AG04449 (cell line): ENCODE measurements at places on chromosomes 1 and 21.
A peak's percentile ranks its signal among the peaks of the same experiment; 100 is the strongest.

DNA sequence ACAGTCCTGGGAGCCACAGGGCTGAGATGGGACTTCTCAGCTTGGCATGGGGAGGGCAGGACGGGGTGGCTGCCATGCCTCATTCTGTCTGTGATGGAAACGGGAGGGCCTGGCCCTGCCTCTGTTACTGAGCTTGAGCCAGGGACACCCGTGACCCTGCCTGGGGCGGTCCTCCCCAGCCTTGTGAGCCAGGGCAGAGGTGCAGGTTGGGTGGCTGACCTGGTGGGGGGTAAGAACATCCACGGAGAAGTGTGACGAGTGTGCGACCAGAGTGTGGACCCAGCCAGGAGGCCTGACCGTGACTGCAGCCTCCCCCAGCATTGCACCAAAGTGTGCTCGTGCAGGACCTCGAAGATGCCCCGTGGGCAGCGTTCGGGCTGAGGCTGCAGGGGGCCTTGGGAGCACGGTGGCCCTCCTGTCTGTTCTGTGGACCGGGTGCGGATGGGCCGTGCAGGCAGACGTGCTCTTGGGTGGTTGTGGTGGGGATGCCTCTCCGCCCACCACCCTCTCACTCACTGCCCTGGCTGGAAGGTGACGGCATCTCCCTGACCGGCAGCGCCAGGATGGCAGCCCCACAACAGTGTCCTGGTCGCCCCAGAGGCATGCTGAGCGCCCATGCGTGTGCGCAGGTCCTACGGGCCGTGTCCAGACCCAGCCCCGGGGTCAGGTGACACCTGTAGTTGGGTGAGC lies 45.4 kb downstream of the SKI start:
- DNase-seq = no peak

GRCh38 chr1:30605441-30605920 lies 117.9 kb downstream of the MATN1 start:
- DNase-seq = no peak

- no peak for DNase-seq
Measured at GRCh38 chr1:28449904-28450303, 55.9 kb upstream of the RCC1 start.

DNA sequence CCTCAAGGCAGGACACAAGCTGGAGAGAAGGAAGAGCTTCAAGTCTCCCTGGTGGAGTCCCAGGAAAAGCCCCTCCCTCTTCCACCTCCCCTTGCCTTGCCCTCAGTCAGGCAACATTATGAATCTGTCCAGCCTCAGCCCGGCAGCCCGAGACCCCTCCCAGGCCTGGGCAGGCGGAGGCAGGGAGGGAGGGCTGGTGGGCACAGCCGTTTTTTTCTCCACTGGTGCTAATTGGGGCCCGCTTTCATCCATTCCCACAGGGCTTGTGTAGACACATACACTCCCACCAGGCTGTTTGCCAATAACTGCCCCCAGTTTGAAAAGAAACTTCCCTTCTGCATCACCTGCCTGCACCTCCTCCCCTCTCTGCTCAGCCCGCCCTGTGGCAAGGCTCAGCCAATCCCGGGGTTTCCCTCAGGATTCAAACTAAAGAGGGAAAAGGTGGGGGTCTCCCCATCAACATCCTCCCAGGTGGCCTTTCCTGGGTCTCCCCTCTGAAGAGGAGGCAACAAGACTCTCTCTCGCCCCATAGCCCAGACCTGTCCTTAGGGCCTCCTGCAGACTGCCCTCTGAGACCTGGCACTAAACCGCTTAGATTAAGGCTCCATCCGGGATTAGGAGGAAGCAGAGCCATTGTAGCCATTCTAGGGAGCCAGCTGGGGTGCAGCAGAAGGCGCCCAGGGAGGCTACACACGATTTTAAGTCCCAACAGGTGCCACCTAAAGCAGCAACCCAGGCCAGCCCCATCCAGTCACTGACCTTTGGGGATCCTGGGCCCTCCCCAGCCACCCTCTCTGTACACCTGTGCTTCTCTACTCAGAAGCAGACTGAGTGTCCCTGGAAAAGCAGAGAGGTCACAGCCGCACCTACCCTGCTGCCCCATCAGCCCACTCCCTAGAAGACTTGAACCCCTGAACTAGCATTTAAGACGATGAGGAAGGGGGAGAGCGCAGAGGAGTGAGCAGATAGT lies 3.5 kb downstream of the IGSF9 start:
- DNase-seq = no peak

DNA sequence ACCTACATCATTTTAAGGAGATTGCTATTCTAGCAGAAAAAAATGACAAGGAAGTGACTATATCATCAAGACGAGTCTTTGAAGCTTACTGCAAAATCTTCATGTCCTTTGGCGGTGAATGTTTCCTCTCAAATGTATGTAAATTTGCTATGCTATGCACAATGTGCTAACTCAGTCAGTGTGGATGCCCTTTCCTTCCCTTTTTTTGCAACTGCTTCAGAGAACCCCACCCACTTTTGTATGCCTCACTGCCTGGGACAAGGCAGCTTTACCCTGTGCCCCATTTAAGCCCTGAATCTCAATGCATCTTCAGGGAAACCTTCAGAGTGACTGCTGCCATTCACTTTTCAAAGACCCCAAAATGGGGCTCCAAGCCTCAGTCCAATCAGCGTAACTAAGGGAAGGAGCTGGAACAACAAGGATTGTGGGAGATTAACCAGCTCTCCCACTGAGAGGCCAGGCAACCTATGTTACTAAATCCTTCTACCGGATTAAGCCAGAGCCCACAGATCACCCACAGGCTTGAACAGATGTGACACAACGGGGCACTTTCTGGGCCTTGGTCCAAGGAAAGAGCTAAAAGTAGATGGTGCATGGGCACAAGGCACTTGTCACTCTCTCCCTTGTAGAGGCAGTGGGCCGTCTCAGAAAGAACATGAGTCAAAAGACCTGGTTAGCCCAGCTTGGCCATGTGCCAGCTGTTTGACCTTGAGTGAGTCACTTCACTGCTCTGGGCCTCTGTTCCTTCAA lies 154.4 kb downstream of the PLPP3 start:
- DNase-seq = no peak

DNA sequence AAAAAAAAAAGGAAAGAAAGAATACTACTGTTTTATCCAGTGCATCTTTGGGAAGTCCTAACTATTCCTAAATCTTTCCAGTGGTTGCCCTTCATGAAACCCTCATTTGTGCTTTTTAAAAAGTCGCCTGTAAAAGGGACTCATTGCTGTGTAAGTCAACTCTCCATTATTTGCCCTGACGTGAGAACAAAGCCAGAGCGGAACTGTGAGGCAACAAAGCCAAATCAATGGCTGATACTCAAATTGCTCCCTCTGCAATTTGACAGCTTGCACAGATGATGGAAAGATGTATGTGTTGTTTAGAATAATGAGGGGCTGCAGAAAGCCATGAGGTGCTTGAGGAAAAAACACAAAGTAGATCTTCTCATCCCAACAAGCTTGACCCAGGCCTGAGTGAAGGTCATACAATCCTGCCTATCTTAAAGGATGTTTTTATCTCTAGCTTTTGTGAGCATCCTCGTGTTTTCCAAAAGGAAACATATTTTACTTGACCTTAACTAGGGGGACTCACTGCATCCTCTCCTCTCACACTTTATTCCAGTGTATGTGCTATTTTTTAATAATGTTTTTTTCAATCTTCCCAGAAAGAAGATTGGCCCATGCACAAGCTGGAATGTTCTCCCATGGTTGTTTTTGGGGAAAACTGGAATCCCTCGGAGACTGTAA lies 33.4 kb downstream of the SMYD2 start:
- no peak for DNase-seq

DNA sequence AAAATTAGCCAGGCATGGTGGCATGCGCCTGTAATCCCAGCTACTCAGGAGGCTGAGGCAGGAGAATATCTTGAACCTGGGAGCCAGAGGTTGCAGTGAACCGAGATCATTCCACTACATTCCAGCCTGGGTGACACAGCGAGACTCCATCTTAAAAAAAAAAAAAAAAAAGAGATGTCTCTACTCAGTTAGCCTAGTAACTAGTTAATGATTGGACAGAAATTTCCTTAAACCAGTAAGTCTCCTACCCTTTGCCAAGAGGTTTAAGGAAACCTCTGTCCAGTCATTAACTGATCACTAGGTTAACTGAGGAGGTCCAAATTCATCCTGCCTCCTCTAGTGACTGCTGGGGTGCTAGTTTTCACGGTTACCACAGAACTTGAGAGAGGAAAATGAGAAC lies 143.9 kb upstream of the UBE2U start:
- DNase-seq = no peak

GRCh38 chr1:155188268-155188667 lies 14.6 kb downstream of the TRIM46 start:
- DNase-seq = no peak

DNA sequence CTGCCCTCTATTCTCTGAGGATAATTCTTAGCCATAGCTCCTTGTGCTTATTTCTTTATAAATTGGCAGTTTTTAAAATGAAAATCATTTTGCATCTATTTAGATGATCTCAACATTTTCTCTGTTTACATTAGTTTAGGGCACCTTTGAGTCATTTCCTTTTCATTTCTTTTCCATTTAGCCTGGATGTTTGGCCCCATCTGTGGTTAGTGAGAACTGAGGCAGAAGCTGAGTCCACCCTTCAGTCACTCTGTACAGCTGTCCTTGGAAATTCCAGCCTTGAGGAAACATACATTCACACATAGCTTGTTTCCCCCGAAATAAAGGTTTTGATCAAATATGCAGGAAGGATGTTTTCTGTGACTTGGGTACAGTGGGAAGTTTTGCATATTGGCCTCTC lies 123.7 kb downstream of the NTNG1 start:
- DNase-seq = no peak

DNA sequence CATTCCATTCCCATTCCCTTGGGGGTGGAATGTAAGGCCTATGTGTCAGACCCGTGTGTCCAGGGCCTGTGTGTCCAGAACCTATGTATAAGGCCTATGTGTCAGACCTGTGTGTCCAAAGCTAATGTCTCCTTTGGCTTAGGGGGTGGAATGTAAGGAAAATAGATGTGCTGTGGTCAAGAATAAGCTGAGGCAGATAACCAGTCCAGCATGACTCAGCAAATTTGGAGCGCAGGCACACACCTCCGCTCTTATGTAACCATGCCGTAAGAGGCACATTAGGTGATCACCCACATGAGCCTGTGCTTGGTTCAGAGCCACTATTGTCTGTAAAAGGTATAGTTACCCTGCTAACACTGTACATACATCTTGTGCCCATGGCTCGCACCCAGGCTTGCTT lies 150.8 kb upstream of the SGIP1 start:
- DNase-seq = no peak

- no peak for DNase-seq
Measured at GRCh38 chr1:87796471-87796901, 467.8 kb downstream of the LMO4 start.

DNA sequence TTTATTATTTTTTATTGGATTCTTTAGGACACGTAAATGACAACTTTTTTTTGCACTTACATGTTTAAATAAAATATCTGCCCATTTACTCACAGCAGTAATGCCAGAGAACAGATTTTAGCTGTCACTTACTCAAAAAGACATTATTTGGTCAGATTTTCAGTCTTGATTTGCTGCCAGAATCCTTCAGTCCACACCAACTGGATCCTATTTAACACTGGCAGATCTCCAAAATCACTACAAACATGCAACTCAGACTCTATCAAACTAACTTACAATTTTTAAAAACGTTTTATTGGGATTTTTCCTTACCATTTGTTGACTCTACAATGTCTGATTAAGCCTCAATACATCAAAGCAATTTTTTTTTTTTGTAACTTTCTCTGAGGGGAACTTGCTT lies 11.1 kb downstream of the ATP6V1G3 start:
- peak; percentile 47 for DNase-seq

GRCh38 chr1:115873184-115873583 lies 32.3 kb upstream of the NHLH2 start:
- no peak for DNase-seq

- no peak for DNase-seq
Measured at GRCh38 chr1:193415256-193415655, 228.8 kb upstream of the B3GALT2 start.

DNA sequence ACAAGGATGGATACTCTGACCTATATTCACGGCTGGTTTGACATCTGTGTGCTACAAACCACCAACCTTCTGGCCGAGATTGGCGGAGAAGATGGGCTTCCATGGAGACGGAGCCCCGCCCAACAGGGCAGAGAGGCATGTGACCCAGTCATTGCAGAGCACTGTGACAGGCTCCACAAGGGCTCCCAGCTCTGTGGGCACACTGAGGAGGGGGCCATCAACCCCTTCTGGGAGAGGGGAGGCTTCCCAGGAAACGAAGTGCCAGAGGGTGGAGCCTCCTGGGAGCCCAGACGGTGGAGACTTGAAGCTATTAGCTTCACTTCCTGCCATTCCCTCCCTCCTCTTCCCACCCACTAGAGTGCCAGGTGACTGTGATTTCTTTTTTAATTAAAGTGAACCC lies 71.6 kb upstream of the IFFO2 start:
- DNase-seq = no peak

GRCh38 chr1:52328615-52329014 lies 37.4 kb downstream of the CC2D1B start:
- DNase-seq = no peak

GRCh38 chr1:152162792-152163463 lies 3.9 kb upstream of the RPTN start:
- peak; percentile 76 for DNase-seq

DNA sequence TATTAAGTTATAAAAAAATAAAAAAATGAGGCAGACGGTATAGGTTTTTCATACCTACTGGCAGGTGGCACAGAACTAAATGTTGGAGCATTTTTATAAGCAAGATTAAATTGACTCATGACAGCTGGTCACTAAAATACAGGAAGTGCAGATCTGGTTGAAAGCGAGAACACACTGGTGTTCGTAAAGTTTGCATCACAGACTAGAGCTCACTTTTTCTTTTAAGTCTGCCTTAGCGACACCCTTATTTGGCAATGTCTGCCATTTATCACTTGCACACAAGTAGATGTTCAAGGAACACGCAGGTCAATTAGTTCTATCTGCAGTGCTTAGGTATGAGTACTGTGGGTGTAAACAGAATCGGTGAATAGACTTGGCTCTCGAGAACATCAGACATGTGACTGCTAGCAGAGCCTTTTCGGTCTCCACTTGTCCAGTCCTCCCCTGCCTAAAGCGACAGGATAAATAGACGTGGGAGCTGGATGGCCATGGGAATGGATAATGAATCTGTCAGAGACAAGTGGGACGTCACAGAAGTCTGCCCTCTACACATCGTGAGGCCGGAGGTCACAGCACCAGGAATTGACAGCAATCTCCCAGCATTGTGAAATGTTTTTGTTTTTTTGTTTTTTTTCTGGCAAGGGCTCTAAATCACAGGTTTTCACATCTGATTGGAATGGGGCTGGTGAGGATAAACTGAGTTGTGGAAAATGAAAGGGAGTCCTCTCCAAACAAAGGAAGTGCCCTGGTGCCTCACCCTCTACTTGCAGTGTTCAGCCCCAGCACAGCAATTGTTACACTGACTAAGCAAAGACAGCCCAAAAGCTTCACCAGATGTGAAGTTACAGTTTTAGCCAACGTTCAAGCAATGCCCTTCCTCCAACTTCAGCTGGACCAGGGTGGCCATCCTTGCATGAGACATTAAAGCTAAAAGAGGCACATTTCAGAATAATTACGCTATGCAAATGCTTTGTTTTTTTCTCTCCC lies 248.9 kb downstream of the NTNG1 start:
- no peak for DNase-seq

DNA sequence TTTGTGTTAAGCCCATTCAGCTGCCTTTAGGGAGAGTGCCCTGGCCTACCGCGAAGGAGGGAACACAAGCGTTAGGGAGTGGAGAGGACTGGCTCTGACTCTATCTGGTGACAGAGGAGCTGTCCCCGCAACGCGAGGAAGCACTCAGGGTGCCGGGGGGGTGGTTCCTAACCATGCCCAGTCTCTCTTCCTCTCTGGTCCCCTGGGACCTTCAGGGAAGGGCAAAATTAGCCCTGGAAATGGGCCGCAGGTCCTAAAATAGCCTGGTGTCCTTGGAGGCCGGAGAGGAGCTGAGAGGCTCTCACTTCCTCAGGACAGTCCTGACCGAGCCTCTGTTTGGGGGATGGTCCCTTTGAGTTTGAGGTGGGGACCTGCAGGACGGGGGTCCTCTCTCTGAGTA lies 5.8 kb downstream of the SLC45A1 start:
- DNase-seq = no peak
